IPS DF 19.7 (cell line): ENCODE measurements at places on chromosomes 3 and 15.

GRCh38 chr3:9190276-9190675 lies 59.2 kb downstream of the SRGAP3 start:
- no peak for DNase-seq

GRCh38 chr3:144843099-144843498 lies 871.5 kb downstream of the DIPK2A start:
- DNase-seq = no peak

GRCh38 chr3:179603831-179604230 lies 607 bp downstream of the MRPL47 start:
- no peak for DNase-seq

GRCh38 chr3:108334701-108335100 lies 38.4 kb downstream of the HHLA2 start:
- DNase-seq = no peak

GRCh38 chr3:192850451-192850981 lies 67.1 kb downstream of the MB21D2 start:
- no peak for DNase-seq

GRCh38 chr15:84817466-84818081 lies 418 bp downstream of the ALPK3 start:
- DNase-seq = no peak

DNA sequence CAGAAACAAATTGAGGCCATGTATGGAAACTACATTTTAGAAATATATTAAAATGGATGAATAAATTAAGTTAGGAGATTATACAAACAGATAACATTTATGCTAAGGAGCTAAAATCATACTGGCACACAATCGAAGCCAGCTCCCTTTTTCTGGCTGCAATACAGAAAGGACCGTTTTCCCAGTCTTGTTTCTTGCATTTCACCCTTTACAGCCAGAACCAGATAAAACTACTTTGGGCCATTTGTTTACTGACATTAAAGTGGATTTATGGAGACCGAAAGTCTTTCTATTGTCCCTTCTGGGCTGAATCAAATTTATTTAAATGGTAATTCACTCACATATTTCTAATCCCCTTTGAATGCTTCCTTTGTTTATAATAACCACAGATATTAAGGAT lies 50.1 kb upstream of the CNTN3 start:
- DNase-seq = no peak

DNA sequence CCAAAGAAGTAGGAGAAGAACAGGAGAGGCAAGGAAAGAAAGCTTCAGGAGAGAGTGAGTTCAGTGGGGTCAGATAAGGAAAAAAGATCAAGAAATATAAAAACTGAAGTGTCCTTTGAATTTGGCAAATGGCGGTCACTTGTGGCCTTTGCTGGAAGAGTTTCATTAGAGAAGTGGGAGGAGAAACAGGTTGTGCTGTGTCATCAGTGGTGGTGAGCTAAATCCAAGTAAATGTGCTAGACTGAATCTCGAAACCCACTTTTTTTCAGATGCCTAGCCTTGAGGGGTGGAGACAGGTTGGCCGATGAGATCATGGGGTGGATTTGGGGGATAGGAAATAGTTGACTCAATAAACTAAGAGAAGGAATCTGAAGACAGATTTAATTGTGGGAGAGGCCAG lies 43.7 kb downstream of the CHRD start:
- DNase-seq = no peak

- DNase-seq = no peak
These were observed 325.9 kb downstream of the TIGIT start for GRCh38 chr3:114619771-114620170.

DNA sequence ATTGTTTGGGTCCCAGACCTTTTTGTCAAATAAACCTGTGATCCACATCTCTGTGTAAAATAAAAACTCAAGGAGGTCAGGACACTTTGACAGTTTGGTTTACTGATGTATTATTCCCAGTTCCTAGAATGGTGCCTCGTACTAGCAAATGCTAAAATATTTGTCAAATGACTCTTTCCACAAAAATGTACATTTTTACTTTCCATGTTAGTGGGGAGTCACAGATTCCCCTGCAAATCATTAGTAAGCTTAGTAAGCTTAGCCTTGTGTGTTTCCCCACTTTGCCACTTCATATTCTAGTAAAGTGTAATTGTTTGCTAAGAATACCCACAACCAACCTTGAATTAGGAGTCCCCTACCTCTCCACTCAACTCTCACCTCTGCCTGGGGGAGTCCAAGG lies 2.4 kb upstream of the MAGI1 start:
- no peak for DNase-seq

DNA sequence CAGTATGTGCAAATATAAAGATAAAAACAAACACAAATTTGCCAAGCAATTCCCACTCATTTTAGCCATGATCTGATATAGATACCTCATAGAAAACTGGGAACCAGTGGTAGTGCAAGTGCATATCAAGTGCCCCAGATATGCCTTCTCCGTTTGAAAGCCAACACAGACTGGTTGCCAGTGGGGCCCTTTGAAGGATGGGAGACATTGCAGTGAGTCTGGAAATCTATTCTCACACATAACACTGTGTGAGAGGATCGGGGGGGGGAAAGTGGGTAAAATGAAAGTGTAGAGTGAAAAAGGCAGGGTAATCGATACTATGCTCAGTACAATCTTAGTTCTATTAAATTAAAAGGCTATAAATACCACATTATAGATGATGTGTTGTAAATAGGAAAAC lies 83.0 kb downstream of the CBLB start:
- DNase-seq = no peak

DNA sequence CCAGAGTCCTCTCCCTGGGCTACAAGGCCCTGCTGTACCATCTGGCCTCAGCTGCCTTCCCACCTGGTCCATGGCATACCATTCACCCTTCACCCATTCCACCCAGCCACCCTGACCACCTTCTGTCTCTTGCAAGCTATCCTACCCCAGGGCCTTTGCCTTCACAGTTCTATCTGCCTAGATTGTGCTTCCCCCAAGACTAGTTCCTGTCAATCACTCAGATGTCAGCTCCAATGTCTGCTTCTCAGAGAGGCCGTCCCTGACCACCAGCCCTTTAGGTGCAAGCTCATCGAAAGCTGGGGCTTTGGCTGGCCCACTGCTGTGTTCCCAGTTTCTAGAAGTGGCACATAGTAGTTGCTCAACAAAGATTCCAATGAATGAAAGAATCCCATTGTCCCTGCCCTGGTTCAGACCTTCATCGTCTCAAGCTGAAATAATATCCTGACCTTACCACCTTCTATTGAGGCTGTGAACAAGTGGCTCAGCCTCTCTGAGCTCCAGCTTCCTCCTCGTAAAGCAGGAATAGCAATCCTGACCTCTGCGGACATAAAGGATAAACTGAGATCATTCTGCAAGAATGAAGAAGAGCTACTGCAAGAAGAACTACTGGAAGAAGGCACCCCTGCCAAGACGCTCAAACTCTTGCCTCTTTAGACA lies 15.8 kb downstream of the EFCAB12 start:
- no peak for DNase-seq

GRCh38 chr3:71172189-71172588 lies 411.3 kb downstream of the FOXP1 start:
- no peak for DNase-seq

DNA sequence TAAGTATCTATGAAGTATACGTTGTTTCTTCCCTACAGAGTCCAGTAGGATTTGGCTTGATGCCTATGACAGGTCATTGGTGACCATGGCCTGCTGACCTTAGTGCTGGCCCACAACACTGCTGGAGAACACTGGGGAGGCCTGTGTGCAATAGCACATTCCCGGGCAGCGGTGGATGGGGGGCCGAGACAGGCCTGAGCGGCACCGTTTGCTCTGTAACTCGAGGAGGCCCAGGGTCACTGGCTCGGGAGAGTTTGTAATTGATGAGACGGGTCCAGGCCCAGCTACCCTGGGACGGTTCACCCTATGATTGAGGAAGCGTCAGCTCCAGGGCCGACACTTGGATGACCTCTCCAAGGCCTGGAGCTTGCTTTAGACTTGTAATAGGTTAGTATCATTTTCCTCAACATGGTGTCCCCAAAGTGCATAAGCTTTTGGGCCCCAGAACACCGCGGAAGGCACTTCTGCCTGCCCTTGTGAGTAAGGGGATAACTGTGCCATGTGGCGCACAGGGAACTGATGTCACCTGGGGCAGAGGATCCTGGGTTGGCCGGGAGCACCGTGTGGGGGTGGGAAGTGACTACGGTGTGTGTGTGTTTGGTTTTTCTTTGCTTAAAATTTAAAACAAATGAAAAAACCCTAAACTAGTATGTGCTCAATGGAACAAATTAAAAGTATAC lies 12.0 kb downstream of the TRPM1 start:
- DNase-seq = no peak

- no peak for DNase-seq
These were observed 37.0 kb upstream of the CDCP1 start for GRCh38 chr3:45182915-45183871.

- no peak for DNase-seq
These were observed 1014.1 kb upstream of the SEMA6D start for GRCh38 chr15:46703020-46703861.

DNA sequence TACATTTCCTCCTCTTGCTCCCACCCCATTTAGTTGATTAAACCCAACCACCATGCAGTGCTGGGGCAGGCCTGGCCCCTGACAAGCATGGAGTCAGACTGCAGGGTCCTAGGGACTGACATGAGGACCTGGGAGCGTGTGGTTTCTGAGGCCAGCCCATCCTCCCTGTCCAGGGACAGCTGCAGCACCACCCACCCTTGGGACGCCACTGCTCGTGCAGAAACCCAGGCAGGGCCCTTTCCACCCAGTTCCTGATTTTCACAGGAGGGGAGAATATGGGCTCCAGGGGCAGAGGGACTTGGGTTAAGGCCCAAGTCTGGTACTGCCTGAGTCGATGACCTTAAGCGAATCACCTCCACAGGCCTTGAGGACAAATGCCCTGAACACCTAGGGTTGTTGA lies 23.7 kb downstream of the PLXND1 start:
- DNase-seq = no peak

DNA sequence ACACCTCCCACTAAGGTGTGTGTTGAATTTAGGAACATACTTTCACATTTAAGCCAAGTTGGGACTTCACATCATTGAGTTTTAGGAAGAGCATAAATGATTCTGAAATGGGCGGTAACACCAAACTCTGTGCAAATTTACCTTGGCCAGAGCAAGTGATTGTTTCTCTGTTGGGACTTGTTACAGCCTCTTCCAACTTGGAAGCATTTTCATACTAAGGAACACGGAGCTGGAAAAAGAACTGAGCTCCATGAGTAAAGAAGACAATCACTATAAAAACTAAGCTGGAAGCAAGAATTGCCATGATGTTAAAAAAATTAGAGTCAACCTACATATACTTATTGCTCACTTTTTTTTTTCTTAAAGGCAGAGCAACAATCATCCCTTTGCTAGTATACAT lies 371.3 kb downstream of the ERC2 start:
- no peak for DNase-seq

DNA sequence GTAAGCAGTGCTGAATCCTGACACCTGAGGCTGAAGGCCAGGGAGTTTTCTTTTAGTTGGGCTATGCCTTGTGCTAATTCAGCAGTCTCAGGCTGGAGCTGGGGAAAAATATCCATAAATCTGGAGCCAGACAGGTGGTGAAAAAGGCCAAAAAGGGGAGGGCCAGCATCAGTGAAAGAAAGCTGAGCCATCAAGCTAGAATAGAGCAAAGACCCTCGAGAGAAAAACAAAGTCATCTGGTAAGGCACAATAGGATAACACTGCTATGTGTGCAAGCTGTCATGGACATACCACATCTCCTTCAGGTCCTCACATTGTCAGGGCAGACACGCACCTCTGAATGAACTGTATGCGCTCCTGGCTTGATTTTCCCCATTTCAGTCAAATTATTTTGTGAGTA lies 687.9 kb downstream of the SQOR start:
- DNase-seq = no peak
